Pulmonary artery endothelial cell (primary cell): ENCODE measurements at places on chromosomes 7 and 10.

- DNase-seq: no peak
Observed at GRCh38 chr7:2384354-2385243, 18.8 kb upstream of the CHST12 start.

- no peak for DNase-seq
Observed at GRCh38 chr7:46317256-46317655, 396.2 kb upstream of the IGFBP3 start.

GRCh38 chr10:52394246-52394645 lies 80.2 kb downstream of the DKK1 start:
- DNase-seq: no peak

GRCh38 chr7:50315739-50316671 lies 11.5 kb downstream of the IKZF1 start:
- no peak for DNase-seq

DNA sequence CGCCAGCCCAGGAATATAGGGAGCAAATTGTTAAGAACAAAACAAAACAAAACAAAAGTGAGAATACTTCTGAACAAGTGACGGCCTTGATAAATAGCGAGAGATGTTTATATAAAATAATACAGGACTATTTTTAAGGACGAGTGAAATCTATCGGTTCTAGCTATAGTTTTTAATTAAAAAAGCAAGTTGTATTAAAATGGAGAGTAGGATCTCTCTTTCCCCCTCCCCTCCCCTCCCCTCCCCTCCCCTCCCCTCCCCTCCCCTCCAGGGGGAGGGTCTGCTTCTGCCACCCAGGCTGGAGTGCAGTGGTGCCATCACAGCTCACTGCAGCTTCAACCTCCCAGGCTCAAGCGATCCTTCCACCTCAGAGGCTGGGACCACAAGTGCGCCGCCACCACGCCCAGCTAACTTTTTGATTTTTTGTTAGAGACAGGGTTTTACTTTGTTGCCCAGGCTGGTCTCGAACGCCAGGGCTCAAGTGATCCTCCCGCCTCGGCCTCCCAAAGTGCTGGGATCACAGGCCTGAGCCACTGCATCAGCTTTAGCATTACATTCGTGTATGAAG lies 440 bp upstream of the TCAF1 start:
- no peak for DNase-seq
